ENCODE measurements at places on chromosomes 13 and 19.
A peak's percentile ranks its signal among the peaks of the same experiment; 100 is the strongest.

- no peak for DNase-seq
Observed at GRCh38 chr13:79932556-79932955, 408.4 kb downstream of the SPRY2 start.

GRCh38 chr13:29532821-29533220, 62.7 kb downstream of the SLC7A1 start:
- no peak for DNase-seq

DNA sequence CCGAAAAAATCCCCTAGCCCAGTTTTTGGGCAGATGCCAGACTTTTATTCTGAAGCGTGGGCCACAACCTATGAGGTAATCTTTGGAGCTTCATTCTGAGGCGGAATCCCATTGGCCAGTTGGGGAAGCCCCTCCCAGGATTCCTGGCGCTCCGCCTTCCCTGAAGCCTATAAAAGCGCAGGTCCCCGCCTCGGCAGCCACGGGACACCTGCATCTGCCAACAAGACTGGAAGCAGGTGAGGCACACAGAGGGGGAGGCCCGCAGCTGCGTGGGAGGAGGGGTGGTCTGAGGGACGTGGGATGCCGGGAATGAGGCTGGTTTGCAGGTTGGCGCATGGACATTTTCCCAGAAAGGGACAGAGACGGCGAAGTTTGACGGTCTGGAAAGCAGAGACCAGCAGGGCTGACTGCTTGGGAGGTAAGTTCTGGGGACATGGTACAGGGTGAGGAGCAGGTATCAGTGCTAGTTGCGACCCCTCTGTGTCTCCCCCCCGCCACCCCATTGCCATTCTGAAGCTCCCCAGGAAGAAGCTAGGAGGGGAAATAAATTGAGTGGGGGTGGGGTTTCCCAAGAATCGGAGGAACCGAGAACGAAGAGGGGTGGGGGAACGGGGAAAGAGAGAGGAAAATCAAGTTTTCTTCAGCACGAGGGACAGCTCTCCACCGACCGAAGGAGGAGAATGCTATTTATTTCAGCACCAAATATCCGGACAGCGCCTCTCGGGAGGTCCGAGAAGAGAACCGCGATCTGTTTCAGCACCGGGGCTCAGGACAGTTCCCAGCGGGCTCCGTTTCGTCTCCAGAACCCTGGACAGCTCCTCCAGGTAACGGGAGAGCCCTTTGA, 22.4 kb upstream of the FEM1A start:
- DNase-seq = peak; percentile 78

DNA sequence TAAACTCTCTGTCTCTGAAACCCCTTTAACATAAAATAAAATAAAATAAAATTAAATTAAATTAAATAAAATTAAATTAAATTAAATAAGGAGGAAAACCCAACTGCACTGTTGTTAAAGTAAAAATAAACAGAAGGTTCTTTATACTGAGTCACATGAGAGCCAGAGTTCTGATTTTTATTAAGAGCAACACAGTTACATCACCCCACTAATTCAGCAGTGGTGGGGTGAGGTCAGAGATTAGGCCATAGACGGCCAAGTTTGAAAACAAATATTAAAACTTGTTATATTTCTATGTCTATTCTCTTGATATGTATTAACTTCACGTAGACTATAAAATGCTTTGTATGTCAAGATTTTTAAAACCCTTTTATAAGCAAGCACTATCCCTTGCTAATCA, 59.5 kb downstream of the MYCBP2 start:
- no peak for DNase-seq

- no peak for DNase-seq
Observed at GRCh38 chr19:42552086-42553065, 24.1 kb upstream of the CEACAM1 start.

DNA sequence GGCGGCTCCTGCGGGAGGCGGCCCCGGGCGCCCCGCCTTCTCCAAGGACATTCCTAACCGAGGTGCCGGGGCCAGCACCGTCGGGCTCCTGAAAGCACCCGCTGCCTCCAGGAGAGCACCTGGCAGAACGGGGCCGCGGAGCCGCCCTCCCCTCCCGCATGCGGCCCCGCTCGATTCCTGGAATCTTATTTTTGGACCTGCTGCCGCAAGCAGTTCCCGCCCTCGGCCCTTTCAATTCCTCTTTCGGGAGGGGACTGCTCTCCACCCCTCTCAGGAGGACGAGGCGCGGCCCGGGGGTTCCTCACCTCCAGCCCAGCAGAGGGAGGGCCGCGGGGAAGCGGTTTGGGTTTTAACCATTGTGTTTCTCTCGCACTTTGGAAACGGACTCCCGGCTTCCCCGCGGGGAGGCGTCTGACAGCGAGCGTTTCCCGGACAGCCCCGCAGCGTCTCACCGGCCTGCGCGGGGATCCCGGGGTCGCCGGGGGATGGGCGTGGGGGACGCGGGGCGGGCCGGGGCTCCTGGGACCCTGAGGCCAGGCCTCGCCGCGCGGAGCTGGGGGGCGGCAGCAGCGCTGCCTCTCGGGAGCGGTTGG, 849 bp downstream of the GAS6 start:
- DNase-seq = no peak

GRCh38 chr19:53664152-53664551, 32.4 kb downstream of the DPRX start:
- no peak for DNase-seq

DNA sequence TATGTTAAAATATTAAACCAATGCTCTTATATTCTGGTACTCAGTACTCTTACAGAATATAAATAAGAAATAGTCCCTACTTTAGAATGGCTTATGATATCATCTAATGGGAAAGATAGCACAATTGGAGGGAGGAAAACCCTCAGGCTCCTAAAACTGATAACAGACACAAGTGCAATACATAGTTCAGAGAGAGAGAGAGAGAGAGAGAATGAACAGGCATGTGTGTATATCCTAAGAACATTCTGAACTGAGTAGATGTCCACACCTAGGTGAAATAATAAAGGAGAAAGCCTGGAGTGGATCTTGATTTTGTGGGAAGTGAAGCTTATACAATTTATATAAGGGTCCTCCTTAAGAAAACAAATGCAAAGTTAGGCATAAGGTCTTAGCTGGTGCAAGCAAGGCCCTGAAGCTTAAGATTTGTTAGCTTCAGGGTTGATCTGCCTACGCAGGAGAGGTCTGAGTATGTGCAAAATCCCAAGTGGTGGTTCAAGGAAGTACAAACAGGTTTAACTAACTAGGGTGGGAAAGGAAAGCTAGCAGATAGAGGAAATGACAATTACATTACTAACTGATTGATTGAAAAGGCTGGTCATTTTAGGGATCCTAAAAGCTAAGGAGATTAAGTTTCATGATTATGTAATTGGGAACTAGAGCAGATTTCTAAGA, 53.3 kb downstream of the SOX21 start:
- no peak for DNase-seq

GRCh38 chr13:23696610-23697009, 126.4 kb downstream of the TNFRSF19 start:
- DNase-seq = no peak

DNA sequence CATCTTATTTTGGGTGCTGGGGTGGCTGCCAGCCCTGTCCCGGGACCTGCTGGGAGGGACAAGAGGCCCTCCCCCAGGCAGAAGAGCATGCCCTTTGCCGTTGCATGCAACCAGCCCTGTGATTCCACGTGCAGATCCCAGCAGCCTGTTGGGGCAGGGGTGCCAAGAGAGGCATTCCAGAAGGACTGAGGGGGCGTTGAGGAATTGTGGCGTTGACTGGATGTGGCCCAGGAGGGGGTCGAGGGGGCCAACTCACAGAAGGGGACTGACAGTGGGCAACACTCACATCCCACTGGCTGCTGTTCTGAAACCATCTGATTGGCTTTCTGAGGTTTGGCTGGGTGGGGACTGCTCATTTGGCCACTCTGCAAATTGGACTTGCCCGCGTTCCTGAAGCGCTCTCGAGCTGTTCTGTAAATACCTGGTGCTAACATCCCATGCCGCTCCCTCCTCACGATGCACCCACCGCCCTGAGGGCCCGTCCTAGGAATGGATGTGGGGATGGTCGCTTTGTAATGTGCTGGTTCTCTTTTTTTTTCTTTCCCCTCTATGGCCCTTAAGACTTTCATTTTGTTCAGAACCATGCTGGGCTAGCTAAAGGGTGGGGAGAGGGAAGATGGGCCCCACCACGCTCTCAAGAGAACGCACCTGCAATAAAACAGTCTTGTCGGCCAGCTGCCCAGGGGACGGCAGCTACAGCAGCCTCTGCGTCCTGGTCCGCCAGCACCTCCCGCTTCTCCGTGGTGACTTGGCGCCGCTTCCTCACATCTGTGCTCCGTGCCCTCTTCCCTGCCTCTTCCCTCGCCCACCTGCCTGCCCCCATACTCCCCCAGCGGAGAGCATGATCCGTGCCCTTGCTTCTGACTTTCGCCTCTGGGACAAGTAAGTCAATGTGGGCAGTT, 8.6 kb downstream of the CALM3 start:
- no peak for DNase-seq

GRCh38 chr19:1251330-1252220, 3.2 kb downstream of the MIDN start:
- DNase-seq = no peak

- DNase-seq = no peak
Observed at GRCh38 chr13:23851106-23851505, 38.1 kb downstream of the MIPEP start.

GRCh38 chr13:98707281-98707999, 45.0 kb downstream of the SLC15A1 start:
- no peak for DNase-seq

DNA sequence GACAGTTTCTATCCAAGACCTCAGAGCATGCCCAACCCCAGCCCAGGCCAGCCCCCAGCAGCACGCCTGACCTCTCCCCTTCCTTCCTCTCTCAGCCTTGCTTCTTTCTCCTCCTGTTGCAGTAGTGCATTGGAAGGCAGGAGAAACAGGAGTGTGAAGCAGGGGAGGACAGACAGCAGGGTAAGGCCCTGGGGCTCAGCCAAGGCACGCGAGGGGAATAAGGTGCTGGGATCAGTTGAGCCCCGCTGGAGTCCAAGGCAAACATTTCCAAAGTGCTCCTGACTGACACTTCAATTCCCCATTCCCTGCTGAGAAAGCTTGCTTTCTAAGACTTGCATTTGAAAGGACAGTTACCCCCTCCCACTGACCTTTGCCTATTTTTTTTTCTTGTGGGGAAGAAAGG, 73.1 kb upstream of the OLFM4 start:
- DNase-seq = no peak

GRCh38 chr19:4712771-4713170, 10.9 kb downstream of the DPP9 start:
- no peak for DNase-seq

DNA sequence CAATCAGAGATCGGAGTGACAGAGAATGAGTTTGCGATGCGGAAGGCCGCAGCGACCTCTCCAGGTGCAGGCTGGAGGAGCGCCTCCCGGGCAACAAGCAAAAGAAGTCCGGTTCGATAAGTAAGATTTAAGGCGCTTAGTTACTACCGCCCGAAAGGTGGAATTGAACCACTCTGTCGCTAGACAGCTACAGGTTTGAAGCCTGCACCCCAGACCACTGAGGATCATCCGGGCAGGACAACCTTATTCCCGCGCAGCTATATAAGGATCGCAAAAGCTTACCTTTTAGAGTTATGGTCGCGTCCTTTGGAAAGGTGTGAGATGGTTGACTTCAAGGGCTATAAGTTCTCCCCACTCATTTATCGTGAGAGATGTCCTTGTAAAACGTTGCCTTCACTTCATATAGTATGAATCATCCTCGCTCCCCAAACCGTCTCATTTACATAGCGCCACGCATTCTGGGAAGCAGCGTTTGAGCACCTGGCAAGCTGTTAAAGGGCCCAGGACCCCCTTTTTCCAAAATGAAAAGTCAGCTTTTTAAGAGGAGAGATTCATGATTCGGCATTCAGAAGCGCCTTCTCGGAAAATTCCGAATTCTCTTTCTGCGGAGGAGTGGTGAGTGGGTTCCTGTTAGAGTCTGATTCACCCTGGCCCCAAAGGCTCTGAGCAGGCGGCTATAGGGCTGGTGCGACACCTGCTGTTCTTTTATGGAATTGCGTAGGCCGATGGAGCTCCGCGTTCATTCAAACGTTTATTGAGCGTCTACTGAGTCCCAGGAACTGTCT, 10.8 kb downstream of the FOSB start:
- peak; percentile 74 for DNase-seq

GRCh38 chr19:39506944-39507714, 7.8 kb upstream of the SELENOV start:
- DNase-seq = peak; percentile 71

DNA sequence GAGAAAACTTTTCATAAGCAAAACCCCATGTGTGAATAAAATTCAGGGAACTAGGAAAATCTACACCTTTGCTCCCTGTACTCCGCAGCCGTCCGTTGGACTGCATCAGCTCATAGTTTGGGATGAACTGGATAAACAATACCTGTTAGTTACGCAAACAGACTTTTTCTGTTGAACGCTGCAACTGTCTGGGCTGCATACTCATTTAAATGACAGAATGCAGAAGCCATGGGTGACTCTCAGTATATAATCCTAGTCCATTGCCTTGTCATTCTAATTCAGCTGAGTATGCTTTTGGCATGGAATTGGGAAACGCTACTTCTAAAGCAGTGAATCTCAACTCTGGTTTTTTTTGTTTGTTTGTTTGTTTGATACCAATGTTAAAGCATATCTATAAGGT, 151.6 kb downstream of the SLITRK1 start:
- no peak for DNase-seq

GRCh38 chr13:78881054-78881453, 222.1 kb upstream of the OBI1 start:
- no peak for DNase-seq

DNA sequence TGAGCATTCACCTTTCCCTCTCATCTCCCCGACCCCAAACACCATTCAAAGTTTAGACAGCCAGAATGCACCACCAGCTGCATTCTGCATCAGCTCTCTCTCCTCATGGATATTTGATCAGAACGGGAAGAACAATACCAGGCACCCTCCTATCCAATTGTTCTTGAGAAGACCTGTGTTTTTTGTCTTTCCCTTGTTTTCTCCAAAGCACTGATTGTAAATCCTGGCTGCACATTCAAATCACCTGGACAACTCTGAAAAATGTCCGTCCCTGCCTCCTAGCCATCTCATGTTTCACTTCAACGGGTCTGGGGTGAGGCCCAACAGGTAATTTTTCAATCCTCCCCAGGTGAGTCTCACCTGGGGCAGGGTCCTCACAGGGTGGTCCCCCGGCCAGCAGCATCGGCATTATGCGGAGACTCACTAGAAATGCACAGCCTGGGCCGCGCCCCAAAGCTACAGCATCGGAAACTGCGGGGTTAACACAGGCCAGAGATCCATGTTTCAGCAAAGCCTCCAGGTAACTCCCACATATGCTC, 5.5 kb downstream of the IRS2 start:
- no peak for DNase-seq

- no peak for DNase-seq
Observed at GRCh38 chr13:78102121-78102677, 183.6 kb upstream of the EDNRB start.

GRCh38 chr13:73275163-73275562, 216.4 kb downstream of the KLF5 start:
- DNase-seq = no peak

DNA sequence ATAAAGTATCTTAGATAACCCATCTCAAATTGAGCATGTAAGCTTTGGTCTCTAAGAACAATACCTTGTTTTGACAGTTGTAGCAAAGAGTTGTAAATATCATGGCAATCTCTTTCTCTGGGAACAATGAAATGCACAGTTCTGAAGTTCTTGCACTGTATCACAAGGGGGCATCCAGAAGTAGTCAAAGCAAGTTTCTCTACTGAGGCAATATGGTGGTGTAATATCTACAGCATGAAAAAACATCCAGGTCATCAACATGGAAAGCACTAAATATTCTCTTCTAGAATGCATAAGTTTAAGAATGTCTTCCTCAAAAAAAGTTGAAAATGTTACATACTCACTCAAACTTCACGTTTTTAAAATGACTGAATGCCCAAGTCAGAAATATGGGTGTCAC, 19.6 kb downstream of the MTMR6 start:
- DNase-seq = no peak

GRCh38 chr13:104895521-104895920, 1639.9 kb downstream of the EFNB2 start:
- DNase-seq = no peak
